SW480 (cell line): ENCODE measurements at places on chromosomes 4 and X.
A peak's percentile ranks its signal among the peaks of the same experiment; 100 is the strongest.

GRCh38 chr4:13547485-13548041 is 3.3 kb upstream of the NKX3-2 start:
- peak; percentile 13 for DNase-seq

DNA sequence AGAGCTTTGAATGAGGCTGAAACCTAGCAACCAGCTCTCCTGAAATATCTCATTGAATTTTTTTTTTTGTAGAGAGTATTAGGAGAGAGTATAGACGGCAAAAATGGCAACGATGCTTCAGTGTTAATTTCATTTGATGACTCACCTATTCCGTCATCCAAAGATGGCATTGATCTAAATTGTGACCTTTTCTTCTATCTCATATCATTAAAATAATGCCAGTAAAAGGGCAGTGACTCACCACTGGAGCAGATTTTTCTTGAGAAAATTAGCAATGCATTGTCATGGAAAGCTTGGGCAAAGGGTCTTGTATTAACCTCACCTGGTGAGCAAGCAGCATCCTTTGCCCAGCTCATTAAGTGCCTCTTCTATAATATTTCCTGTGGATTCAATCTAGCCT is 19.6 kb downstream of the VMA21 start:
- DNase-seq, result no peak

DNA sequence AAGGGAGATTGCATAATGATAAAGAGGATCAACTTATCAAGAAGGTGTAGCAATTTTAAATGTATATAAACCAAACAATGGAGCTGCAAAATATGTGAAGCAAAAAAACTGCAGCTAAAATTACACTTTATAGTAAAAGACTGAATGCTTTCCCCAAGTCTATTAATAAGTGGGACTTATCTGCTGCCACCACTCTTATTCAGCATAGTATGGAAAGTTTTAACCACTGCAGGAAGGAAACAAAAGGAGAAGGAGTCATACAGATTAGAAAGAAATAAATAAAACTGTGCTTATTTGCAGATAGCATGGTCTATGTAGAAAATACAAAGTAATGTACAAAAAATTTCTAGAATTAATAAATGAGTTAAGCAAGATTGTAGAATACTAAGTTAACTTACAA is 94.1 kb upstream of the GK2 start:
- DNase-seq, result no peak

DNA sequence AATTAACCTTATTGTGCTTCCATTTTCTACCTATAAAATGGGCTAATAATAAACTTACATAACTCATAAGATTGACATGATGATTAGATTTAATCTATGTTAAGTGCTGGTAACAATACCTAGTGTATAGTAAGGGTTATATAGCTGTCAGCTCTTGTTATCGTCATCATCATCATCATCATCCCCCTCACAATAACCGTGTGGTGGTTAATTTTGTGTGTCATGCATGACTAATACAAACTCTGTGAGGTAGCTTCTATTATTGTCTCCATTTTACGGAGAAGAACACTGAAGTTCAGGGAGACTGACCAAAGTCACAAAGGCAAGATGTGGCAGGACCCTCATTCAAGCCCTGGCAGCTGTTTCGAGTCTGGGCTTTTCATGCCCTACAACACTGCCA is 211.3 kb downstream of the PALLD start:
- no peak for DNase-seq

DNA sequence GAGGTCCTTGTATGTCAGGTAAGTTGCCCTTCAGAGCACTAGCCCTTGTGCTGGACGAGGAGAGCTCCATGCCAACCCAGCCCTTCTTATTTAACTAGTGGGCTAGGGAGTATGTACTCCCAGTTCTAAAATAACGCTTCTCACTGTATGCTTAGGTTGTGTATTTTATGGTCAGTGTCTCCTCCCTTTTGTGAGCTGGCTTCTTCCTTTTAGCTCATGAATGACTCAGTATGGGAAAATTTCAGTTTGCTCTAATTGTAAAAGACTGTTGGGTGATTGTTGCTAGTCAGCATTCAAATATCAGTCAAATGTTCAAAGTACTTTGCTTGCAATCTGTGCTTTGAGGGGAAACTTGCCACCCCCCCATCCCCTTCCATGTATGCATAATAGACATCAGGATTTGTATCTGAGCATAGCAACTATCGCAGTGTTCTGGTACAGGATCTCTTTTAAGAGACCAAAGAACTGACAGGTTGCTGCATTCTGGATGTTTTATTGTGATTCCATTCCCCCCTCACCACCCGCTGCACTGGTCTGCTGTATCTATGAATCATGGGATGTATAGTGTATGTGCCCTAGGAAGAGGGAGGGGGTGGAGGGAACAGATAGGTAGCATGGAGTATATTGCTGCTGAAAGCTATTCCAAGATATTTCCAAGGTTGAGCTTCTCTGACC is 34.7 kb downstream of the DLG3 start:
- DNase-seq, result peak; percentile 61

DNA sequence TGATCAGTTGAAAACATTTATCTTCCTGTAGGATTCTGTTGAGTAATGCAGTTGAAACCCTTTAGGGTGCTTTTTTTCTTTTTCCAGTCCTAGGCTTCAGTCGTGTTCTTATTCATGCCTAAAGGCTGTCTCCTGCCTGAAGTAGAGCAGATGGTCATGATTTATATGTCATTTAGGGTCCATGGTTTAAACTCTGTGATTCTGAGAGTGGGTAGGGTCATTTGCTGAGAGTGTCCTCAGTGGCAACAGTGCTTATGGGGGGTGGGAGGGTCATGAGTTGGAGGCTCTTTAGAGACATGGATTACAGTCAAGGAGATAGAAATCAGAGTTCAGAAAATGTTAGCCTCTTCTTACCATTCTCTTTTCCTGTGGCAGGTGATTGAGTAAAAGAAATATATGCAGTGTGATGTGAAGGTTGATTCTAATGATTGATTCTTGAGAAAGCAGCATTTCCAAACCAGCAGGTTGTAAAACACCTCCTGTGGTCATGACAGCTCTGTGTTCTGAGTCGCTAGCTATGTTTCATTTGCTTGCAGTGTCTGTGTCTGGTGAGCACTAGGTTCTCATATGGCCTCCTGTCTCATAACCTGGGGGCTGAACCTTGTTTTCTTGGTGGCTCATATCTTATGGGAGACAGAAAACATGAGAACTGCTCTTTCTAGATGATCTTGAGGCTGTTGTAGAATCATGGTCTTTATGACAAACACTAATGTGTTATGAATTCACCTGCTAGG is 60.4 kb downstream of the JADE1 start:
- no peak for DNase-seq

GRCh38 chr4:101103381-101104142 is 243.8 kb downstream of the PPP3CA start:
- no peak for DNase-seq

GRCh38 chr4:20577702-20578101 is 122.6 kb upstream of the PACRGL start:
- no peak for DNase-seq

- DNase-seq, result peak; percentile 40
These were observed 68.3 kb downstream of the FMR1NB start for GRCh38 chrX:148049441-148049840.

GRCh38 chr4:83266689-83267088 is 17.9 kb downstream of the COQ2 start:
- no peak for DNase-seq

DNA sequence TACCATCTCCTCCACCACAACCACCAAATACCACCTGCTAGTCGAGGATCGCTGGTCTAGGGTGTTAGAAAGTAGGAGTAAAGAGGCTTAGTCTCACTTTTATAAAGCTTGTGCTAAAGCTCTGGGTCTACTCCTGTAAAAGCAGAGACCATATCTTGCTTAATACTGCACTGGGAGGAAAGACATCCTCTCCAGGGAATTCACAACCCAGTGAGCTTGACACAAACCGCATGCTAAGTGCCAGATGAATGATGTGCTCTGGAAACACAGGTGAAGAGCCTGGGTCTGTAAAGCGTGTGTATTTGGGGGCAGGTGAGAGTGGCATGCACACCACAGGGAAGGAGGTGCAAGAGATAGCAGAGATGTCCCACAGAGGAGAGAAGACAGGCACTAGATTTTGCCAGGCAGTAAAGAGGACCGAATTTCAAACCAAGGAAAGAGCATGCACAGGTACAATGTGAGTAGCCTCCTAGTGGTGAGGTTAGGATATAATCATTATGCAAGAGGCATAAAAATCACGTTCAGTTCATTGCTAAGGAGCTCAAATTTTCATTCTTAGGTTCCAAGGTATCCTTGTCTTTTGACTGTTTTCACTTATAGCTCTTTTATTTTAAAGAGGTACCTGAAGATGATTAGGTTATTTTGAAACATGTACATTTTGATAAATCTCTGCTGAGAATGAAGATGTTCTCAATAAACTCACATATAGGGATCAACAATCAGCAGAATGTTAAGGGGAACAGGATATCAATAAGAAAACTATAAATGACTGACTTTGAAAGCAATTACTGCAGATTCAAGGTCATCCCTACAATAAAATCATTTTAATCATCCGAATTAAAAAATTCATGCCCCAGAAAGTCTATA is 20.7 kb downstream of the TAPT1 start:
- DNase-seq, result peak; percentile 39

- DNase-seq, result no peak
These were observed 1.7 kb downstream of the RNF175 start for GRCh38 chr4:153758136-153758535.

GRCh38 chr4:1502501-1502886 is 96.3 kb upstream of the NKX1-1 start:
- no peak for DNase-seq

DNA sequence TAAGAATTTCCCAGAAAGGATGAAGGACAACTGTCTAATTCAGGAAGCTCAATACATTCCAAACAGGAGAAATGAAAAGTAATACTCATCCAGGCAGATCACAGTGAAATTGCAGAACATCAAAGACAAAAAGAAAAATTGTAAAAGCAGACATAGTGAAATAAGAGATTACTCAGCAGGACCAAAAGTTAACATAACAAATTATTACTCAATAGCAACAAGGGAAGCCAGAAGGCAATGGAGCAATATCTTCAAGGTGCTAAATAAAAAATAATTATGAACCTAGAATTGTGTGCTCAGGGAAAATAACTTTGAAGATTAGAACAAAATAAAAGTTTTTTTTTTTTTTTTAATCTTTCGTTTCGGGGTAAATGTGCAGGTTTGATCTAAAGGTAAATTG is 30.5 kb upstream of the ENPP6 start:
- DNase-seq, result no peak

DNA sequence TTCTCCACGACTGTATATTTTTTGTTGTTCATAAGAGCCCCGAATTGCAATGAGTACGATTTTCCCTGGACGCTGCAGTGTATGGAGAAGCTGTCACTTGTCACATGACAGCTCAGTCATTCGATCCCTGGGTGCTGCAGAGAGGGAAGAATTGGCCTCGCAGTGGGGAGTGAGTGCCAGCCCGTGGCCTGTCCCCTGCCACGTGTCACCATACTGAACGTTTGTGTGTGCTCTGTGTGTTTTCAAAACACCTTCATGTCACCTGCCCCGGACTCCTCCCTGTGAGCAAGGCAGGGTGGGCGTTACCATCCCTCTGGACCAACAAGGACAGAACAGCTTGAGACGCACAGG is 77.9 kb downstream of the TBL1X start:
- DNase-seq, result no peak

GRCh38 chrX:96372313-96373046 is 312.2 kb upstream of the DIAPH2 start:
- DNase-seq, result peak; percentile 47

GRCh38 chrX:15574017-15574416 is 26.7 kb downstream of the ACE2 start:
- DNase-seq, result no peak

DNA sequence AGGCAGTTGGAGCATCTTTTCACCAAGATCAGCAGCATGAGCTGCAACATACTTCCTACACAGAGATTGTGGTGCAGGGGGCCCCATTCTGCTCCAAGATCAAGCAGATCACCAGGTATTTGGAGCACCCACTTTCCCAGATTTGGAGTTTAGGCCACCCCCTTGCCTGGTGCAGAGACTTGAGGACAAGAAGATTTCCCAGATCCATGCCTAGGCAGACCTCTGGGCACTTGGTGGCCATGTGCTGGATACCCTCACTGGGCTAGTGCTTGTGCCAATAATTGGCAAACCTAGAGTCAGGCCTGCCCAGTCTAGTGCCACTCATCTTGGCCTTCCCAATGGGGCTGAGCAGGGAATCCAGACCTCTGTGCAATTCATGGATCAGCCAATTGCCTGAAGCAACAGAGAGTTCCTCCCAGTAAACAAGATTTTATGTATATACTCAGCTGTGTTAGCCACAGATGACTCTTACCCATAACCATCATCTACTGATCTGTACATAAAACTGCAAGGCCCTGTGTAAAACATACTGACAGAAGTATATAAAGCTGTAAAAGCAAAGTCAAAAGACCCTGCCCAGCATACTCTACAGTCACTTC is 228.4 kb upstream of the EMCN start:
- DNase-seq, result no peak

DNA sequence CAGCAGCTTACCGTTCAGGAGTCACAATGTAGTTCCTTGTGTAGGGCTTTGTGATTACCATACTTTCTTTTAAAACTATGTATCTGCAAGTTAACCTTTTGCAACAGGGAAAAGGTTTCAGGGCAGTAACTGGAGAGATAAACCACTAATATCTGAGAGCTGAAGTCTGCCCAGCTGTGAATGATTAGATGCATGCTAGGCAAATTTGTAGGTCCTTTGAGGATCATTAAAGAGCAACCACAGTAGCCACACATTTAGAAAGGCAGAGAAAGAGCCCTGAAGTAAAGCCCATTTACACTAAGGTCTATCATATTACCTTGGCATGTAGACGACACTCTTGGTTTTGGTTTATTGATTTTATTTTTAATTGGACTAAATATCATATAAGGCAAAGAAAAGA is 60.0 kb downstream of the ATP8A1 start:
- DNase-seq, result no peak

DNA sequence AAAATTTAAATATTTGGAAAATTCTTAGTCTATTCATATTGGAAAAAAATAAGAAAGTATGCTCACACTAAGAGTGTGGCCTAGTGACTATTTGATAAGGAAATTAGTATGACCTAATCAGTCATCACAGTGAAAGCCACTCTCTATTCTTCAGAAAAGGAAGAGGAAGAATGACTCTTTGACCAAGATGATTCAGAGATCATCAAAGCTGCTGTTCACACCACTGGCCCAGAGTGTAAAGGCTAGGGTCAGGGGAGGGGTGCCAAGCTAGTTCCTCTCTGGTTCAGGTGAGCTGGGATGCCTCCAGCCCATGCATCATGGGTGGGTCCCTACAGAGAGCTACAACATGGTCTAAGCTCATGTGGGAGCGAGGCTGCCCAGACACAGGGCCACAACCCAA is 396.9 kb upstream of the NDST3 start:
- no peak for DNase-seq

- no peak for DNase-seq
These were observed 32.7 kb upstream of the HPGDS start for GRCh38 chr4:94375364-94375763.

GRCh38 chrX:79400623-79401022 is 33.5 kb upstream of the ITM2A start:
- DNase-seq, result no peak

GRCh38 chr4:165326831-165327210 is 648 bp upstream of the MSMO1 start:
- DNase-seq, result no peak

GRCh38 chrX:138945219-138945618 is 233.7 kb upstream of the FGF13 start:
- no peak for DNase-seq

GRCh38 chr4:113316879-113317278 is 267.4 kb downstream of the ANK2 start:
- DNase-seq, result no peak

GRCh38 chrX:110059410-110059809 is 56.5 kb downstream of the TMEM164 start:
- DNase-seq, result no peak
